GM12892 (cell line): ENCODE measurements at places on chromosomes 5 and 9.

DNA sequence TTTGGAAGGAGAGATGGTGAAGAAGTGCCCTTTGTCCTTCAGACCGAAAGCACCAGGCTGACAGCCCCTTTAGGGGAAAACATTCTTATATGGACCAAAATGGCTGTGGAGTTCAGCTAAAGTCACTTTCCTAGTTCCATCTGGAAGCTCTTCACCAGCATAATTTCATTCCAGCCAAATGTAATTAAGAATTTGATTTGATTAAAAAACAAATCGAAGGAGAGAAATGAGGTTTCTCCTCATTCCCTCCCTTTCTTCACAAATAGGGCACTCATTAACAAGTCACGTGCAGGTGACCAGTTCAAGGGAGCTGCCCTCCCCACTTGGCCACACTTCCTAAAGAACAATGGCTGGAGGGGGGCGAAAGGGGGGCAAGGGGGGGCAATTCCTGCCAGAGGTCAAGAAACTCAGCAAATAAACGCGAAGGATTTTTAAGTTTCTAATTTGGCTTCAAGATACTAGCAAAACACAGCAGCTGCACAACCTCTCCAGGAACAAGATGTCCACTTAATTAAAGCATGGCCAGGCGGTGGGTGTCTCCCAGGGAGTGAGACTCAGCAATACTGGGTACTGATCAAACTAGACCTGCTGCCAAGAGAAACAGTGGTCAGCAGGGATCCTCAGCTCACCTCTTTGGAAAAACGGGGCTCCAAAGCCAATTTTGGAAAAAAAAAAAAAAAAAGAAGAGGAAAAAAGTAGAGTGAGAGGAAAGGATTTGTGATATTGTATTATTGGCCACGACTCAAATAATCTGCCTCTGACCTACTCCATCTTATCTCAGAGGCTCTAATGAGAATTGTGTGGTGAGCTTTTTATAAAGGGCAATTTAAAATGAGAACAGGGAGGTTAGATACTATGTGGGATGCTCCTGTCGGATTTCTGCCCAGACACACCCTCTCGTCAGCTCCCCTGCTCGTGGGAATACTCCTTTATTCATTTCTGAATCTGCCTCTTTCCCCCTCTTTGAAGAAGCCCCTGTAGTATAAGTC is 254.3 kb downstream of the ZSWIM6 start:
- no peak for DNase-seq

GRCh38 chr9:131633491-131634031 is 88.2 kb downstream of the PRRT1B start:
- no peak for DNase-seq

GRCh38 chr5:6302684-6303083 is 75.7 kb downstream of the MED10 start:
- no peak for DNase-seq

GRCh38 chr5:72065751-72066255 is 41.5 kb upstream of the MAP1B start:
- DNase-seq, result no peak

GRCh38 chr9:73183428-73183827 is 31.8 kb downstream of the ANXA1 start:
- no peak for DNase-seq

GRCh38 chr5:154031937-154032489 is 6.7 kb downstream of the FAM114A2 start:
- no peak for DNase-seq

- DNase-seq, result peak; percentile 22
These were observed at the start of gene CHSY3 for GRCh38 chr5:129904102-129904666. Gene CHSY3 (plus strand): TSS chr5:129904465.

DNA sequence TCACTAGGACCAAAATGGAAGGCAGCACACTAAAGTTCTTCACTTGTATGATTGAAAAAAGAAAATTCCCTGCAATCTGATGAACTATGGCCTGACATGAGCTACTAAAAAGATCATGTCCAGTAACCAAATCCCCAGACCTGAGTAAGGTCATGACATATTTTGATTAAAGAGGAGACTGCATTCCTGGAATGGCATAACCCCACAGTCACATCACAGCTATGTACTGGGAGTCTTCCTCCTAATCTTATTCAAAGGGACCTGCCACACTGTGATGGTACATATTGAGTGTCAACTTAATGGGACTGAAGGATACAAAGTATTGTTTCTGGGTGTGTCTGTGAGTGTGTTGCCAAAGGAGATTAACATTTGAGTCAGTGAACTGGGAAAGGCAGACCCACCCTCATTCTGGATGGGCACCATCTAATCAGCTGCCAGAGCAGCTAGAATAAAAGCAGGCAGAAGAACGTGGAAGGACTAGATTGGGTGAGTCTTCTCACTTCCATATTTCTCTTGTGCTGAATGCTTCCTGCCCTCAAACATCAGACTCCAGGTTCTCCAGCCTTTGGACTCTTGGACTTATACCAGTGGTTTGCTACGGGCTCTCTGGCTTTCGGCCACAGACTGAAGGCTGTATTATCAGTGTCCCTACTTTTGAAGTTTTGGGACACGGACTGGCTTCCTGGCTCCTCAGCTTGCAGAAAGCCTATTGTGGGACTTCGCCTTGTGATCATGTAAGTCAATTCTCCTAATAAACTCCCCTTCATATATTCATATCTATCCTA is 345.0 kb downstream of the TMEM38B start:
- no peak for DNase-seq

GRCh38 chr5:110751902-110752762 is 13.3 kb downstream of the SLC25A46 start:
- DNase-seq, result peak; percentile 23

DNA sequence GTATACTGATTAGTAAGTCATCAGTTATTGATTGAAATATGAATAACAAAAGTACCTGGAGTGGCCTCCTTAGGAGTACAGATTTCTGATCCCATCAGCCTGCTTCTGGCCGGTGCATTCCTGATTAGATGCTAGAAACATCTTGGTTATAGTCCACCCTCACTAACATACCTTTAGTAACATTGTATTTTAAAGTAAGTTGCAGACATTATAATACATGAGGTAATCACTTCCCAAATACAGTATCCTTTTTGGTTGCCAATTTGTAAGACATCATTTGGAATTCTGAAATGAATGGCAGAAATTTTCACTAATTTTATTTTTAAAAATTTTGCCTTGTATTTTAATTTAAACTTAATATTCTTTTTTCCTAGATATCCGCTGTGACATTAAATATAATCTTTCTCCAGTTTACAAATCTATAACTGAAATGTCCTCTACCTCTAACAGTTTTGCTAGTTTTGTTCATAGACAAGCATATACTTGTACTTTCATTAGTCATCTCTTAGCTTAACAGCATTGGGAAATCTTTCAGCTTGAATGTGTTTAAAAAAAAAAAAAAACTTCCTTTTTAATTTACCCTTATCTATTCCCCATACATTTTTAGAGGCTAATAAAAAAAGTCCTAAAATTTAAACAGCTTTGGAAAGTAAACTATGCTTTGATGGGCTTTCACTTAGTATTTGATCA is 178.9 kb downstream of the XRCC4 start:
- no peak for DNase-seq

GRCh38 chr9:134429007-134429406 is 102.8 kb downstream of the RXRA start:
- no peak for DNase-seq

DNA sequence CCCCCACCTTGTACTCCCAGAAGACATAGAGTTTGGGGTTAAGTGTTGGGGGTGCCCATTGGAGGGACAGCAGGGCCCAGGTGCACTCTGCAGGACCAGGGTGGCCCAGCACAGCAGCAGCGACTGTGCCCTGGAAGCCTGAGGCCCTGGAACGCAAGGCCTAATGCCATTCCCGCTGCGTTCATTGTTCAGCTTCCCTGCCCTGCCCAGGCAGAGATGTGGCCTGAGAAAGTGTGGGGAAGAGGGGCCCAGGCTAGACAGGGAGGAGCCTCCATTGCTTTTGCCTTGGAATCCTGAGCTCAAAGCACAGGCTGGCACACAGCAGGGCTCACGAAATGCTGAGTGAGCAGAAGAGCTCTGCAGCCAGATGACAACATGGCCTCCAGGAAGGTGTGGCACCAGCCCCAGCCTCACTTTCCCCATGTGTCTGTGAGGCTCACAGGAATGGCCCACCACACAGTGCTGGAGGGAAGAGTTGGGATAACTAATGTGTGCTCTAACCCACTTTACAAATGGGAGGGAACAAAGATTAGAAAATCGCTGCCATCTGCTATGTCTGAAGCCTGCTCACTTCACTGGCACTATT is 19.4 kb downstream of the S1PR3 start:
- no peak for DNase-seq
